ENCODE measurements at places on chromosomes 12 and 14. TPM values are rescaled to one million over a fixed set of nuclear protein-coding genes. Genes with fewer than 3 reads are reported as not detected.

The KRT74 gene
- not detected for total RNA-seq

The LRRIQ1 gene
- total RNA-seq, result 0.13 TPM

The TMX1 gene
- total RNA-seq, result 33.7 TPM

The DEPDC4 gene
- not detected for total RNA-seq

The CLECL1 gene
- total RNA-seq, result 0.84 TPM

The KRT80 gene
- total RNA-seq, result 5.5 TPM

The ALDH1L2 gene
- 5.5 TPM for total RNA-seq

The VASH1 gene
- total RNA-seq, result 13.9 TPM

The CDC42BPB gene
- total RNA-seq, result 104 TPM

The HSP90AA1 gene
- 535 TPM for total RNA-seq

The LRRC9 gene
- not detected for total RNA-seq

The C3AR1 gene
- 42.9 TPM for total RNA-seq

The SCN8A gene
- total RNA-seq, result 0.50 TPM
